ENCODE measurements at places on chromosomes 13 and 19.

GRCh38 chr13:23460309-23460708, 26.8 kb upstream of the SACS start:
- DNase-seq, result no peak

- peak; percentile 48 for DNase-seq
Observed at GRCh38 chr19:52237771-52238400, 31.5 kb upstream of the ZNF766 start.

DNA sequence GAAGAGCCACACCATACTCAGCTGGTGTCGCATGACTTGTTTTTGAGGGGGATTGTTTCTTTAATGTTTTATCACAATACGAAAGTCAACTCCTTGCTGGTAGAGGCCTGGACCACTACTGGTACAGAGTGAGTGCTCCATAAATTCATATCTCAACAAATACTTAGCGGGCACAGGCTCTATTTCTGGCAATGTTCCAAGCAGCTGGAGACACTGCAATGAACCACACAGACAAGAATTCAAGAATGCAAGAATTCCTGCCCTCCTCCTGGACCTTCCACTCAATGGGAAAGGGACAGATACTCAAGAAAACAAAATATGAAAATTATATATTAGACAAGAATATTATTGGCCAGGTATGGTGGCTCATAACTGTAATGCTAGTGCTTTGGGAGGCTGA, 5.1 kb upstream of the FXYD5 start:
- DNase-seq, result no peak

- DNase-seq, result no peak
Observed at GRCh38 chr19:996051-996838, 4.0 kb upstream of the GRIN3B start.

Measured in prostate gland (tissue), 2 donors.